ENCODE measurements at places on chromosomes 2 and 18.

DNA sequence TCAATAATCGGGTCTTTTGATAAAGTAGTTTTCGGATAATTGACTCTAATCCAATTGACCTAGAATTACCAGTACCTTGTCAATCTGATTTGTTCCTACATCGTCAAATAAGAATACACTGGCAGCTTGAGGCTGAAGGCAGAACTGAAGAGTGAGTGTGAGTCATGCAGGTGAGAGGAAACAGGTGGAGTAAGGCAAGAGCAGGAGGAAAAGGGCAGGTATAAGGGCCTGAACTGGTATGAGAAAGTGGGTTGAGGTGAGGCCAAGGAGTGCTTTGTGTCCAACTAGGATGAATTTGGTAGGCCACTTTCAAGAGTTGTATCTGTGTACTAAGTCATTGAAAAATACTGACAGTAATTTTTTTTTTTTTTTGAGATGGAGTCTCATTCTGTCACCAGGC is 186.0 kb downstream of the ZNF385B start:
- DNase-seq, result no peak

- DNase-seq, result no peak
These were observed 134.1 kb downstream of the FMNL2 start for GRCh38 chr2:152468899-152469692.

- no peak for DNase-seq
These were observed 3.5 kb downstream of the CAPN10 start for GRCh38 chr2:240589850-240590525.

DNA sequence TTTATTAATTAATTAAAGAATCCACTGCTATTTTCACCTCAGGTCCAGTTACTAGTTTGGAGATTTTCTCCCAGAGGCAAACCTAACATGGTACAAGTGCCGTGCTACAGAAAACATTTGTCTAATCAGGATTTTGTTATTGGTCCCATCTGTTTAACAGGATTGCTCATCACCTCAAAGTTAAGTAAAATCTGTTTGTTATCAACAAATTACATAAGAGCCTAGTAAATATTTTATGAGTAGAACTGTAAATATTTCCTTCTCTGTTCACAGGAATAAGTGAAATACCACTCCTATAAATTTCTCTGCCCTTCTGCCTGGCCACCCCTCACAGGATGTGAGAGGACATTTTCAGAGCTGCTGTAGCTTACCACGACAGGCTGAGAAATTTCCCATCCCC is 200.2 kb downstream of the RAD51AP2 start:
- no peak for DNase-seq

DNA sequence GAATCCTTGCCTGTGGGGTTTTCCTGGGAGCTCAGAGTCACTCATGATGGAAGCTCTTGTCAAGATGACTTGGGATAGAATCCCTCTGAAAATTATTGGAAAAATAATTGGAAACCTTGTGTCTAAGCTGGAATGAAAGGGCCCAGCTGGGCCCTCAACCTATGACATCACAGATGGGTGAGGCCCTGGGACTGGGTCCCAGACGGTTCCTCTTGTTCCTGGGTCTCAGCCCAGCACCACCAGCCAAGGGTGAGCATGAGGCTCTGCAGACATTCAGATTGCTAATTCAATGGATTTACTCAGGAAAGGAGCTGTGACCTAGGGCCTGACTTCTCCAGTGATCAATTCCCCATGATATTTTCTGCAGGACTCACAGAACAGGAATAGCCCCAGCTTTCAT is 188.3 kb upstream of the MYT1L start:
- no peak for DNase-seq

- no peak for DNase-seq
These were observed 4.2 kb upstream of the EGR4 start for GRCh38 chr2:73297586-73297985.

DNA sequence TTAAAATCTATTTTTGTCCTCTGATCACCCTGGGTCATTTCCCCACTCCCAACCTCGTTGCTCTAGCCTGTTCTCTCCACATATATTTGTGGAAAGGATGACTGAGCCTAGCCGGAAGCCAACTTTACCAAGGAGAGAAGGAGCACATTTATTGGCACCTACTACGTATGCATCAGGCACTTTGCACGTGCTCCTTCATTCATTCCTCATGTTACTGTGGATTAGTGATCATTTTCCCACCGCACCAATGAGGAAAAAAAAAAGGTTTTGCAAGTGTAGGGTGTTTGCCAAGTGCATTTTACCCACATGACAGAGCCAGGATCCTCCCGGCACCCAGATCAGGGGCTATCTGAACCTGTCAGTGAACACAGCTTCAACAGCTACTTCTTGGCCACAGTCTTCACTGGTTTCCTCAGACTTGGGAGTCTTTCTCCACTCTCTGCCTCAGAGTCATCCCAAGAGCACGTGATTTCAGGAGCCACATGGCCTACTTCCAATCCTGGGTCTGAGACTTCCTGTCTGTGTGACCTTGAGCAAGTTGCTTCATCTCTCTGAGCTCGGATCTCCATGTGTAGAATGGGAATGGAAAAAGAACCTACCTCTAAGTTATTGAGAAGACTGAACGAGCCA is 1.9 kb upstream of the C1QL2 start:
- no peak for DNase-seq

GRCh38 chr2:14778015-14778414 is 145.5 kb downstream of the LRATD1 start:
- no peak for DNase-seq

- DNase-seq, result no peak
These were observed 1021.2 kb downstream of the LRP1B start for GRCh38 chr2:141109633-141110032.

GRCh38 chr2:101912545-101912944 is 79.2 kb upstream of the IL1R2 start:
- DNase-seq, result no peak

- DNase-seq, result no peak
These were observed 143.9 kb downstream of the ESCO1 start for GRCh38 chr18:21456428-21457178.

- no peak for DNase-seq
These were observed 1923.6 kb upstream of the PIK3C3 start for GRCh38 chr18:40031435-40031834.

- DNase-seq, result no peak
These were observed 20.4 kb downstream of the COL6A3 start for GRCh38 chr2:237393523-237393922.

- DNase-seq, result no peak
These were observed 2.6 kb downstream of the IL1R1 start for GRCh38 chr2:102145107-102145506.

DNA sequence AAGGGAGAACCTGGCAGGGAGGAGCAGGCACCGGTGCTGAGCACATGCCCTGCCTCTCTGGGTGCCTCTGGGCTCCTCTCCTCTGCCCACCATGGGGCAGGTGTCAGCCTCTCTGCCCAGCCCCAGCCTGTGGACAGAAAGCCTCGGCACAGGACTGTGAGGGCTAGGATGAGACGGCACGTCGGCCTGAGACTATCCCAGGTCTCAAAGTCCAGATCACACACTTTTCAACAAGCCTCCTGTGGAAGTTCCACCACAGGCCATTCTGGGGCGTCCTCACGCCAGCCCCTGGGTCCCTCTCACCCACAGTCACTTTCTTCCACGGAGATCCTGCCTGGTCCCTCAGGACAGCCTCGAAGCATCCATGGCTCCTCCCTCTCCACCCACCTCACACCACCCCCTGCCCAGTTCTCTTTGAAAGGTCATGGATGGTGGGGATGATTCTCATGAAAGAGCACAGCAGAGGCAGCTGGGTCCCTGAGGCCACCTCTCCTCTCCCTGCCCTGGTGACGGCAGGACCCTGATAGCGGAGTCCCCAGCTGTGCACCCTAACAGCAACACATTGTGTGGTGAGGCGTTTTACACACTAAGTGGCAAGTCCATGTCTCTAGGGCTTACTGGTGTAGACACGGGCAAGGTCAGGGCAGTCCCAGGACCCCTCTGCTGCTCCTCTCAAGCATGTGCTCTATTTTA is 569.4 kb upstream of the SALL3 start:
- no peak for DNase-seq

- no peak for DNase-seq
These were observed 33.1 kb downstream of the METTL4 start for GRCh38 chr18:2538236-2538635.

GRCh38 chr2:11521775-11522174 is 12.1 kb upstream of the GREB1 start:
- DNase-seq, result no peak

GRCh38 chr2:238974501-238975166 is 126.7 kb downstream of the TWIST2 start:
- DNase-seq, result no peak

DNA sequence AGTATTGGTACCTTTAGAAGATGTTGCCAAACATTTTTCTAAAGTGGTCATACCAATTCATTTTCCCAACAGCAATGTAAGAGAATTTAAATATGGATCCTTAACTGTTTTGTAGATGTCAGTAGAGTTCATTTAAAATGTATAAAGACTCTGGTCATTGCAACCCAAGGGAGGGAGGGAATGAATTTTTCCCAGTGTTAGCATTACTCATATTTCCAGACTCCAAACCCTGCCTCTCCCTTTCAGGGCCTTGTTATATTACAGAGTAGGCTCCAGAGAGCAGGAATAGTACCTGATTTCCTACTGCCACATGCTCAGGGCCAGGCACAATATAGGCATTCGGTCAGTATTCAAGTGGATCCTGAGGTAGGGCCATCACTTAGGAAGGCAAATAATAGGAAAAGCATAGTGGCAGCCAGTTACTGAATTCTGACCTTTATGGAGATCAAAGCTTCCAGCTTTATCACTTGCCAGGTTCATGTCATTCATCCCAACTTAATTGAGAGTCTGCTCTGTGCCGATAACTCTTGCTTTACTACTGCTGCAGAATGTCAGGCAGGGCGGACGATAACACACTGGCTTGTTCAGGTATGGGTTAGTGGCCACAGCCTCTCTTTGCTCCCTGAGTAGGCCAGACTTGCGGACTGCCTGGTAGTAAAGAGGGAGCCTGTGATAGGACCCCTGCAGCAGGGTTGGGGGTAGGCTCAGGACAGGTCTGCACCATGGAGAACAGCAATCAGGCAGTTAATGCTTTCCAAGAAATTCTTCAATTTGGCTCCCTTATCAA is 75.3 kb downstream of the OSBPL6 start:
- no peak for DNase-seq

GRCh38 chr18:46302528-46303485 is 198.6 kb downstream of the HAUS1 start:
- DNase-seq, result no peak

DNA sequence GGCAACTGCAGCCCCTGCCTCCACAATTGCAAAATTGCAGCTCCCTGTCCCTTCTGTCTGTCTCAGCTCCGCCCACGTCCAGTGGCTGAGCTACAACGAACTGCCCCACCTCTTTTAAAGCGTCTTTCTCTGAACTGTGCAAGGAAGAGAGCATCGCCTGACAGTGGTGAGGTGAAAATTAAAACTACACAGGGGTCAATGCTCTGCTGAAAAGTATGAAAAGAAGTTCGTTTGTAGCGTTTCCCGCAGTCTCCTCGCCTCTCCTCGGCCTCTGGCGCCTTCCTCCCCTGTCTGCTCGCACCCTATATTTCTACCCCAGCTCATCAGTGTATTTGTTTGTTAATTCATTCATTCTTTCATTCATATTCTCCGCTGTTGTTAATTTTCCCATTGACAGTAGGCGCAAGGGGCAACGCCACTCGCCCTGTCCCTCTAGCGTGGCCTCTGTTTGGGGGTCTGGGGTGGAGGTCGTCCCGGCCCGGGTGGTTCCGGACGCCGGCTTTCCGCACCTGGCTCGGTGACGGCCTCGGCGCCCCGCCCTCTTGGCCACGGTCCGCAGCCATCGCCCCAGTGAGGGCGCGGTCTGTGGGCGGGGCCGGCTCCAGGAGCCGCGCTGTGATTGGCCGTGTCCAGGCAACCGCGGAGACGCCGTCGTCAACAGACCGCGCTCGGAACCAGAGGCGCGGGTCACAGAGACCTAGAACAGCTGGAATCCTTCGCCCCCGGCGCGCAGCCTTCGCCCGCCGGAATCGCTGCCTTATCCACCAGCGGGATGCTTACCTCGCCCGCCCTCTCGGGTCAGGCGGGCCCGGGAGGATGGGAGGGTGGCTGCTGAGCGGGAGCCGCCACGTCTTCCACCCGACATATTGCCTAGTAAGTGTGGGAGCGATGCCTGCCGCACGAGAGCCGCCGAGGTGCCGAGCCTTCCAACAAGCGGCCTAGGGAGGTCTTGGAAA is at the start of gene VWA3B:
Gene VWA3B (plus strand): TSS at position 677 of the 956 bp plus-strand sequence. CDS start 5,926 bp downstream, outside the sequence.
- DNase-seq, result peak; percentile 17

- no peak for DNase-seq
These were observed 120.7 kb downstream of the ATAD2B start for GRCh38 chr2:23806201-23806600.

- no peak for DNase-seq
These were observed 27.6 kb downstream of the MBP start for GRCh38 chr18:77105028-77105427.

DNA sequence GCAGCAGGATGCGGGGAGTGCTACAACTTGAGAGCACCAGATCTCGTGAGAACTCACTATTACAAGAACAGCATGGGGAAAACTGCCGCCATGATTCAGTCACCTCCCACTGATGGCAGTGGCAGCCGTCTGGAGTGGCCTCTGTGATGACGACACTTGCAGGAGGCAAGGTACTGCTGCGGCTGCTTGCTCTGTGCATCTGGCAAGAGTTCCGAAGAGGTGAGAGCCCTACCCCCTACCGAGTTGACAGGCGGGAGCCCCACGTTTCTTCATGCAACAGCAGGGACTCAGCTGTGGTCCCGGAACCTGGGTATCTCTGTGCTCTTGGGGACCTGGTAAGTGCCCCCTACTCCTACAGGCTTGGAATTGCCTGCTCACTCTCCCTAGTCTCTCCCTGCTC is 1672.7 kb upstream of the TMEFF2 start:
- DNase-seq, result no peak

GRCh38 chr2:40401896-40402295 is 50.0 kb downstream of the SLC8A1 start:
- DNase-seq, result no peak

DNA sequence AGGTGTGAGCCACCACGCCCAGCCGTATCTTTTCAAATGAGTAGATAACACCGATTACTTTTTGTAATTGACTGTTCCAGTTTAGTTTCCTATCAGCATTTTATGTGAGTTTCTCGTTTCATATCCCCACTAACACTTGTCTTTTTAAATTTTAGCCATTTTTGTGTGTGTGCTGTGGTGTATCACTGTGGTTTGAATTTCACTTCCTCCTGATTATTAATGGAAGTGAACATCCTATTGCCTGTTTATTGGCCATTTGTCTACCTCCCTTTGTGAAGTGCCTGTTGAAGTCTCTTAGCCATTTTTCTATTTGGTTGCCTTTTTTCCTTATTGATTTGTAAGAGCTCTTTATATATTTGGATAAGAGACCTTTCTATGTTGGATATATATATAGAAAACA is 91.7 kb upstream of the STON1 start:
- no peak for DNase-seq

DNA sequence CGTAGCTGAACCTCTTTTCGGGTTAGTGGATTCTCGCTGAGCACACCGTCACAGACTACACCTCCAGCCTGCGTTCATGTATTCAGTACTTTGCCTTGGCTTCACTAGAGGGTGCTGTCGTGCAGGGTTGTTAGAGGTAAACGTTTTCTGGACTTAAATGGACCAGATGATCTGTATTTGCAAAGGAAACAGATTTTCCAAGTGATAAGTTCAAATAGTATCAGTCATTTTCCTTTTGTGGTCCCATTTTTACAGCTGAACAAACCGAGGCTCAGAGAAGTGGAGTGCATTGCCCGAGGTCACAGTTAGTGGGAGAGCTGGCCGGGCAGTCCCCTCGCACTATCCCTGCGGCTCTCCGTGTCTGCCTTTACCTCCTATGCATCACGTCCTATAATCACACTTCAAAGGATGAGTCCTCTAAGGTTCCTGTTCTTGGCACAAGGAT is 125.9 kb downstream of the MAP4K4 start:
- DNase-seq, result peak; percentile 80
